ENCODE measurements at places on chromosomes 16 and 17.
A peak's percentile ranks its signal among the peaks of the same experiment; 100 is the strongest.

DNA sequence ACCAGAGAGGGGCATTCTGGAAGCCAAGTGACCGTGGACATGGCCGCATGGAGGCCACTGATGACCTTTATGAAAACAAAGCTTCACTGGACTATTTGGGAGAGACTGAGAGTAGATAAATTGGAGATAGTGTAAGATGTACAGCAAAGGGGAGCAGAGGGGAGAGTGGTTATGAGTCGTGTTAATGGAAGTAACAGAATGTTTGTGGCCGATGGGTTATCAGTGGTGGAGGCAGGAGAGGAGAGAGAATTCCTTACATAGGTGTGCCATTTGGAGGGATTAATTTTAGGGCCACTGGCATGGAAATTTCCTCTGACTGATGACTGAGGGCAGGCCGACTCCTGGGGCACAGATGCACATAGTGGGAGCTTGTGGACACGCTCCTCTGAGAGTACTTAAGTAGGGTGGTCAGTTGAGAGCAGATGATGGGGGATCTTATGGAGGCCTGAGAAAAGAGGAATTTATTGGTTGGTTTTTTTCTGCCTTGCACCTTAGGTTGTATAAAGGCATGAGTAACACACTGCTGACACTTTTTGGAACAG, 19.2 kb downstream of the PRPSAP2 start:
- DNase-seq: no peak

DNA sequence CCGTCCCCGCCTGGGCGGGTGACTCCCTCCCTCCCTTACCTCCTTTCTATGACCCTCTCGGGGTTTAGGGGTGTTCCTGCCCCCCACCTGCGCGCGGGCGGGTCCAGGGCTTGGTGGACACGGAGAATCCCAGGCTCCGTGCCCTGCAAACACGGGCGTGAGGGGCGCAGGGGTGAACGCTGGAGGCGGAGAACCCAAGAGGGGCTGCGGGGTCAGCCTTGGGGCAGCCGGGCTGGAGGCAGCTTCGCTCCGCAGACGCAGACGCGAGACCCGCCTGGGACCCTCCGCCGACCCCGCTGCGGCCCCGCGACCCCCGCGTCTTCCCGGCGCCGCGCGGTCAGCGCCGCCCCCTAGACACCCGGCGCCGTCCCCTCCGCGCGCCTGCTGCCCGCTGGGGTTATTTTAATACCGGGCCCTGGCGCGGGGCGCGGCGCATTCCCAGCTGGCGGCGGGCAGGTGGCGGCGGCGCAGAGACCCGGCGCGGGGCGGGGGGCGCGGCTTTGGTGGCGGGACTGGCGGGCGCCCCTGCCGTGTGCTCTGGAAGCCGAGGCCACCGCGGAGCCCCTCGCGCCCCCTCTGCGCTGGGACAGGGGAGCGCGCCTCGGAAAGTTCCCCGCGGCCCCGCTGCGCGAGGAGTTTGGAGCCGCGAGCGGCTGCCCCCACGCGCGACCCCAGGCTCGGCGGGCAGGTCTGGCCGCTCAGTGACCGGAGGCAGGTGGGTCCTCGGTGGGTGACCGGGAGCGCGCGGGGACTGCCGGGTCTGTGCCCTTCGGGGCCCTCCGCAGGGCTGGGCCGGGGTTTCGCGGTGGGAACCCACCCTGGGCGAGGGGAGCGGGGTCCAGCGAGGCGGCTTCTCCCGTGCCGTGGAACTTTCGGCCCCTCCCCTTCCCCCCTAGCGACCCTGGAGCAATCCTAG, at the start of gene UTS2R:
UTS2R (plus strand) TSS at position 433 of the 916 bp plus-strand sequence. CDS start 2,560 bp downstream, outside the sequence.
- DNase-seq: no peak

DNA sequence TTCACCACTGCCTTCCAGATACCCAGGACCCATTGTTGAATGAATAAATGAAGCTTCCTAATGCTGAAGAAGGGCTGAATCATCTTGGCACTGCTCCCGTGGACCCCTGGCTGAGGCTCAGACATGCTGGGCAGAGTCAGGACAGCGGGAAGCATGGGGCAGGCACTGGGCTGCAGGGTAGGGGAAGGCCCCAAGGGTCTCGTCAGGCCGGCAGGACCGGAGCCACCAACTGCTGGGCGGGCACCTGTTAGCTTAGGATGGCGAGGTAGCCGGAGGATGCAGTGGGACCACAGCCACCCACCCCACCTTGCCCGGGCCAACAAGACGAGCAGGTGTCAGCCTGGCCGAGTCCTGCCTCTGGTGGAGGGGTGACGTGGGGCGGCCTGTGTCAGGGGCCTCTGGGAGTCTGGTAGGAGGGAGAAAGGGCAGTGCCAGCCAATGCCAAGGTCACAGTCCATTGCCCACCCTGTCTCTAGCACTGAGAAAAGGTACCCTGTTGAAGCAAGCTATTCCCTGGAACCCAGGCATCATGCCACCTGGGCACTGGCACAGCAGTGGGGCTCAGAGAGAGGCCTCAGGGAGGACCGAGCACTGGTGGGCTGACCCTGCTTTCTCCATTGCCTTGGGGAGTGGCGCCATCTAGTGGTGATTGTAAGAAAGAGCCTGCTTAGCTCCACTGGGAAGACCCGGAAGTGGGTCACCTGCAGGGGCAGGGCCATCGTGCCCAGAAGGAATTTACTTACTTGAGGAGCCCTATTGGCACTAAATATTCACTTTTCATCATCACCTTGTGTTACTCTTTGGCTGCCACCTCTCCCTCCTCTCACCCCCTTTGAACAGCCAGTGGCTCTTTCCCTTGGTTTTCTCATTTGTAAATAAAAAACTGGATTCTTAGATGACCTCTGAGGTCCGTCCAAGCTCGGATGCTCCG, 3.0 kb upstream of the DLX3 start:
- peak; percentile 78 for DNase-seq

GRCh38 chr17:13785981-13786598, 184.4 kb upstream of the HS3ST3A1 start:
- DNase-seq: no peak

DNA sequence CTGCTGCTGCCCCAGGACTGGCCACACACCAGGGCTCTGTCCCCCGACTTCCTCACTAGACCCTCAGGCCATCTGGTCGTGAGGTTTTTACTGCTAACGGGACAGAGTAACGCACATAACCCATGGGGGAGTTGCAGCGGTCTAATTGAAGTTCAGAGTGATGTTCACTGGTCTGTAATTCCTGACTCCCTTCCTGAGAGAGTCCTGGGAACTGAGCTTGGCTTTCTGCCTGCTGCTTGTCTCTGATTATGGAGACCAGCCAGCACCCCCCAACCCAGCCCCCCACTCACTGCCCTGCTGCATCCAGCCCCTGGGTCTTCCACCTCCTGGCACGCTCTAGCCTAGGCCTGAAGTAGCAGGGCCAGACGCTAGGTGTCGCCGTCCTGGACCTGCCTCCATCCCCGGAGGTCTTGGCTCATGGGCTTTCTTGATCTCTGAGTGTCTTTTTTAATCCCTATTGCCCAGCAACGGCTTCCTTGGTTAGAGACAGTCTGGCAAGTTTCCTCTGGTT, 192.9 kb downstream of the CCDC182 start:
- DNase-seq: no peak

- DNase-seq: no peak
Measured at GRCh38 chr16:19382084-19382801, 35.4 kb upstream of the TMC5 start.
